A172 (cell line): ENCODE measurements at places on chromosomes 5 and 9. TPM values are rescaled to one million over a fixed set of nuclear protein-coding genes. Genes with fewer than 3 reads are reported as not detected.

The OBP2B gene
- not detected in 2 replicates for total RNA-seq

The PRR7 gene
- total RNA-seq: 58.8 and 72.4 TPM in 2 replicates

The ASPN gene
- total RNA-seq: not detected in 2 replicates

The MEGF9 gene
- total RNA-seq: 17.3 and 17.4 TPM in 2 replicates

The ISOC1 gene
- total RNA-seq: 32.0 and 40.8 TPM in 2 replicates

The BHMT2 gene
- not detected in 2 replicates for total RNA-seq

The SMIM33 gene
- total RNA-seq: not detected in 2 replicates

The ACSL6 gene
- total RNA-seq: 0.07 and 0.24 TPM in 2 replicates

The PCDHA6 gene
- 0.43 and 0.69 TPM in 2 replicates for total RNA-seq

The FOXD4L4 gene
- total RNA-seq: not detected in 2 replicates

The MLANA gene
- total RNA-seq: not detected in 2 replicates

The SPINK6 gene
- 0.89 and 2.4 TPM in 2 replicates for total RNA-seq

- DNase-seq: no peak
These were observed 3.0 kb downstream of the KIF12 start for GRCh38 chr9:114096041-114096511.

- no peak for DNase-seq
These were observed 838.3 kb downstream of the TLE4 start for GRCh38 chr9:80410106-80410505.

GRCh38 chr9:32584784-32585183 lies 11.8 kb upstream of the NDUFB6 start:
- no peak for DNase-seq

GRCh38 chr5:169197343-169197742 lies 103.6 kb downstream of the SLIT3 start:
- DNase-seq: no peak

- DNase-seq: no peak
These were observed 556.9 kb downstream of the PTPRD start for GRCh38 chr9:10055886-10056395.

GRCh38 chr9:133930682-133931485 lies 61.2 kb downstream of the VAV2 start:
- DNase-seq: no peak

GRCh38 chr5:103057208-103058130 lies 62.5 kb downstream of the GIN1 start:
- peak; percentile 86 for DNase-seq

DNA sequence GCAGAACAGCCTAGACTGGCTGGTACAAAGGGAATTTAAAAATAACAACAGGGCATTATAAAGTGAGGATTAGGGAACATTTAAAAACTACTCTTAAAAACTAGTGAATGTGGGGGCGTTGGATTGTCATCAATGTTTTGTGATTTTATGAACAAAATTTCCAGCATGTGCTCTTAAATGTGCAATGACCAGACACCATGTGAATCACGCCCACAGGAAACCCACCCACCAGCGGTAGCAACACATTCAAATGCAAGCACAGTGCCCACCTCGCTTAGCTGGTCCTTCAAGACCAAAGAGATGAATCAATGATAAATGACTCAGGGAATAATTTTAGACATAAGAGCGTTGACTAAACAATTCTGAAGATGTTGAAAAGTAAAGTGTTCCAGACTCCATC lies 40.9 kb downstream of the S1PR3 start:
- DNase-seq: no peak

DNA sequence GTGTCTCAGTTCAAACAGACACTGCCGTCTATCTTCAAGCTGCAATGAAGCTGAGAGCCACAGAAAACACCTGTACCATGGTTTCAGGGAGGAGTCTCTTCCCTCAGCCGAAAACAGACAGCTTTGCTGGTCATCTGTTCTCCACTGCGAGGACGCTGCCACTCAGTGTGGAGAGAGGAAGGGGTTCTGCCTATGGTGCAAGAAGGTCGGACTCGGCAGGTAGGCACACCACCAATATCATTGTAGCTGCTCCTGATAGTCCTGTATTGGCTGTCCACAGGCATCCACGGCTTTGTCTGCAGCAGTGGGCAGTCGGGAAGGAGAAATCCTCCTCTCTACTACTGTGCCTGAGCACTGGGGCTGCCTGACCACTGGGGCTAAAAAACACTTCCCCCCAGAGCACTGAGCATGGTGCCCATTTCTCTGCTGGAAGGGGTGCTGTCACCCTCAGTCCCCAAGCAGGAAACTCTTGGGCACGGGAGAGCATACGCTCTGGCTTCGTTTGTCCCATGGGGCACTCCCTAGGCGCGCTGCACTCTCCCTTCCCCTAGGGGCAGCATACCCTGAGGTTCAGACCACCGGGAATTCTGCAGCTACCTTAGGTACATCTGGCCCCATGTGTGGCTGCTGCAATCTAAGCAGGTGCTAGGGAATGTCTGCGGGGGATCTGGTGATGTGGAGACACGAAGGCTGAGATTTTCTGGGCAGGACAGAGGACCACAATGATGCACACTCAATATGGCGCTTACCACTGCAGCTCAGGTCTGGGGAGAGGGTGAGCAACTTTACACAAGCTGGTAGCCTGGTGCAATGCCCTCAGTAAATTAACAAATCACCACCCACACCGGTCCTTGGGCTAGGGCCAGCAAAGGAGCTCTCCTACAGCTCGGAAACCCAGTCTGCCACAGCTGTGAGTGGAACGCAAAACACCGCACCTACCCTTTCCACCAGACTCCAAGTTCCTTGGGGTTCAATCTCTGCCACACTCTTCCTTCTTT lies 880.9 kb upstream of the SEMA6A start:
- no peak for DNase-seq

- no peak for DNase-seq
These were observed 490.8 kb upstream of the ST8SIA4 start for GRCh38 chr5:101393795-101394450.

DNA sequence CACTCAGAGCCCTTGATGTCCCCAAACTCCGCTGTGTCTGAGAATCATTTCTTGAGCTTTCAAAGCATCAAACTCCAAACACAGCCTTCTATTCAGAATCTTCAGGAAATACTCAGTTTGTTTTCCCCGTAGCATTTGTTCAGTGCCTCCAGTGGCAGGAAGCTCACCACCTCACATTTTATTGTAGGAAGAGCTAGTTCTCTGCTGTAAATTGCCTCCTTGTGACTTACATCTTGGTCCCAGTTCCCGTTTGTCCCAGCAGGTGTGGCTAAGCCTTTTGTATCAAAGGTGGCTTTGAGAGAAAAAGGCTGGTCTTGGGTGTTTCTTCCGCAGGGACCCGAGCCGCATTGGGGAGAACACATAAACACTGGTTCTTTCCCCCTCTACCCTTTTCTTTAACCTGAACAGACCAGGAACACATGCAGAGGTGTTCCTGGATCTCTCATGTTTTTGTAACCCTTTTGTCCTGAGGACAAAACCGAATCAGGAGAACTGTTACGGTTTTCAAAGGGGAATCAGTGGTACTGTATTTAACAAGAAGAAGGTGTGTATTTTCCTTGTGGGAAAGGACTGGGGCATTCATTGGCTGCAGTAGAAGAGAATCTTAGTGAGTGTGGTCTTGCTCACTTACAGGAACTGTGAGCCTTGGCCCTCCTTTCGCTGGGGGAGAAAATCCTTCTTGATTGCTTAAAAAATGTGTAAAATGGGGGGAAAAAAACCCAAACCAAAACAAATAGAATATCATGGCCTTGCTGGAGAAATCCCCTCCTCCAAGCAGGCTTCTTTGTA lies 1.9 kb downstream of the OSMR start:
- DNase-seq: no peak

- peak; percentile 10 for DNase-seq
These were observed 58.5 kb downstream of the ALDH1A1 start for GRCh38 chr9:72894342-72894741.

- peak; percentile 9 for DNase-seq
These were observed 25.9 kb upstream of the TESK1 start for GRCh38 chr9:35579130-35579529.

GRCh38 chr9:90064971-90065370 lies 460.2 kb downstream of the GADD45G start:
- DNase-seq: peak; percentile 32

GRCh38 chr9:85478847-85479246 lies 262.9 kb downstream of the AGTPBP1 start:
- DNase-seq: no peak

GRCh38 chr5:178473854-178474253 lies 116.3 kb downstream of the COL23A1 start:
- no peak for DNase-seq

GRCh38 chr9:8823131-8823895 lies 1023.7 kb upstream of the DMAC1 start:
- no peak for DNase-seq

- no peak for DNase-seq
These were observed 193.8 kb downstream of the CSNK1G3 start for GRCh38 chr5:123705741-123706140.

GRCh38 chr5:38463634-38464521 lies 92.6 kb downstream of the LIFR start:
- peak; percentile 98 for DNase-seq

- DNase-seq: peak; percentile 43
These were observed 339.8 kb downstream of the AGTPBP1 start for GRCh38 chr9:85401998-85402397.

GRCh38 chr5:31047621-31048020 lies 145.9 kb upstream of the CDH6 start:
- no peak for DNase-seq

DNA sequence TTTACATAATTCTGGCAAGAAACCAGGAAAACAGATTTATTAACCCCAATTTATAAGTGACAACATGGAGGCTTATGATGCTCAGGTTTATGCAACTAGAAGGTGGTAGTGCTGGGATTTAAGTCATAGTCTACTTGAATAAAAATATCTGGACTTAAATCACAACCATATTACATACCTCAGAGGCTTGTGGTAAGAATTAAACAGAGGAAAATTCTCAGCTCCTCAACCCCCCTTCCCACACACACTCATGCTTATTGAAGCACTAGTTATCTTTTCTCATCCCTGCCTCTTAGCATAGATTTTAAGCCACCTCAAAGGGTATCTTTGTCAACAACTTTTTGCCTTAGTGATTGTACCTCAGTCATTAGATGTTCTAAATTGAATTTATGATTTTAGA lies 731.0 kb downstream of the PRELID2 start:
- no peak for DNase-seq

DNA sequence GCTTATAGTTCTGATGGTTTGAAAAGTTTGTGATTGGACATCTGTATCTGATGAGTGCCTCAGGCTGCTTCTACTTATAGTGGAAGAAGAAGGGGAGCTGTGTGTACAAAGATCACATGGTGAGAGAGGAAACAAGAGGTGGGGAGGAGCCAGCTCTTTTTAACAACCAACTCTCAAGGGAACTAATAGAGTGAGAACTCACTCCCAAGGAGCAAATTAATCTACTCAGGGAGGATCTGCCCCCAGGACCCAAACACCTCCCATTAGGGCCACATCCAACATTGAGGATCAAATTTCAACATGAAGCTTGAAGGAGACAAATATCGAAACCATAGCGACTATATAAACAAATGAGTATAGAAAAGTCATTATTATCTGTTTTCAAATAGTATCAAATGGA lies 64.7 kb upstream of the PRLR start:
- DNase-seq: no peak

DNA sequence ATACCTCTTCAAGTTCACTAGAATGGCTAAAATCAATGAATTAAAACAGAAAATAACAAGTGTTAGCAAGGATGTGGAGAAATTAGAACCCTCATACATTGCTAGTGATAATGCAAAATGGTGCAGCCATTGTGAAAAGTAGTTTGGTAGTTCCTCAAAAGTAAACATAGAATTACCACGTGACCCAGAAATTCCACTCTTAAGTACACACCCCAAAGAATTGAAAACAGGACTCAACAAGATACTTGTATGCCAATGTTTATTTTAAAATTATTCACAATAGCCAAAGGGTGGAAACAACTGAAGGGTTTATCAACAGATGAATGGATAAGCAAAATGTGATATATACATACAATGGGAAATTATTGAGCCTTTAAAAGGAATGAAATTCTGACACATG lies 70.3 kb downstream of the BARX1 start:
- no peak for DNase-seq

DNA sequence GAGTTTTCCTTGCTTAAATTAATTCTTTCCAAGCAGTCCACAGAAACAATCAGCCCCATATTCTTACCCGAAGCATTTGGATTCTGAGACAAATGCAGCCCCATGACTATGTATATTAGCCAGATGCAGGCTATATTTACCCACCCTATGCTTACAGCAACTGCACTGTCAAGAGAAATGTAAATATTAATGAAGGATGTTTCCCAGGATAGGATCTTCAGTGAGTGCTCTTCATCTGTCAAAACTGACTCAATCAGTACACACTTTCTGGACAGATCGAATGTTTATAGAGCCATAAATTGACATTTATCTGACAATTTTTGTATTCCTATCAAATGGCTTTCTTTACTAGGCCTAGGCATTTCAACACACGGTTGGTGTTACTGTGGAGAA lies 725.3 kb upstream of the SEMA6A start:
- DNase-seq: no peak

- DNase-seq: no peak
These were observed 864 bp downstream of the PAPPA start for GRCh38 chr9:116154334-116154975.

DNA sequence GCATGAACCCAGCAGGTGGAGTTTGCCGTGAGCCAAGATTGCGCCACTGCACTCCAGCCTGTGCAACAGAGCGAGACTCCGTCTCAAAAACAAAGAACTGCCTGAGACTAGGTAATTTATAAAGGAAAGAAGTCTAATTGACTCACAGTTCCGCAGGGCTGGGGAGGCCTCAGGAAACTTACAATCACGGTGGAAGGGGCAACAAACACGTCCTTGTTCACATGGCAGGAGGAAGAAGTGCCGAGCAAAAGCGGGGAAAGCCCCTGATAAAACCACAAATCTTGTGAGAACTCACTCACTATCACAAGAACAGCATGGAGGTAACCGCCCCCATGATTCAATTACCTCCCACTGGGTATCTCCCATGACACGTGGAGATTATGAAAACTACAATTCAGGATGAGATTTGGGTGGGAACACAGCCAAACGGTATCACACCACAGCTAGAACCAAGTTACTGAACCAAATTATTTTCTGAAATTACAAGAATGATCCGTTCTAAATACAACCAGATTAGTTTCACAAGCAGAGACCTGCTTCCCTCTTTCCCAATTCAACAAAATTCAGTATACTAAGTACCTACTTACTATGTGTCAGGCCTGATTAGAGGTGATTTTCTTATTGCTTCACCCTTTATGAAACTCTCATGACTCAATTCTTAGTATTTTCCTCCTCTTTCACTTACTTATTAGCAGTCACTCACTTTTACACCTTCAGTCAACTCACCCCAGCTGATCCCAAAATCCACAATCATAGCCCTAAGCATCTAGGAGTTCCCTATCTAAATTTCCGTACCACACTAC lies 8.4 kb downstream of the UBTD2 start:
- peak; percentile 77 for DNase-seq

DNA sequence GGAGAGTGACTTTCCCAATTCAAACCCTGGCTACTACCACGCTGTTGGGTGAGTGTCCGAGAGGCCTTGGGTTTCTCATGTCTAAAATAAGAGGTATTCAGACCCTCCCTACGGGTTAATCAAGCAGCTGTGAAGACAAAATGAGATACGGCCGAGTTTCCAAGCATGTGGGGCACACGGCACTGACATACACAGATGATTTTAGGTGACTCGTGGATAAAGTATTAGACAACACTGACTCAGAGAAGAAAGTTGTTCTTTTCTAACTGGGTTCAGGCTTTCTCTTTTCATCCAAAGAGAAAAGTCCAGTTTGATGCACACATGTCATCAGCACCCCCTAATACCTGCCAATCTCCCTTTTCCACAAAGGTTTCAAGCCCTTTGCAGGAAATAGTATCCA lies 15.6 kb downstream of the FOXI1 start:
- no peak for DNase-seq

- DNase-seq: no peak
These were observed 186.5 kb downstream of the MAN2A1 start for GRCh38 chr5:109876030-109876725.

GRCh38 chr9:27487927-27488326 lies 36.2 kb upstream of the IFNK start:
- DNase-seq: no peak
